Motor neuron (in vitro differentiated cells): ENCODE measurements at places on chromosomes 2 and 18.

GRCh38 chr18:61860302-61860701, 32.5 kb downstream of the RNF152 start:
- ATAC-seq = no peak

DNA sequence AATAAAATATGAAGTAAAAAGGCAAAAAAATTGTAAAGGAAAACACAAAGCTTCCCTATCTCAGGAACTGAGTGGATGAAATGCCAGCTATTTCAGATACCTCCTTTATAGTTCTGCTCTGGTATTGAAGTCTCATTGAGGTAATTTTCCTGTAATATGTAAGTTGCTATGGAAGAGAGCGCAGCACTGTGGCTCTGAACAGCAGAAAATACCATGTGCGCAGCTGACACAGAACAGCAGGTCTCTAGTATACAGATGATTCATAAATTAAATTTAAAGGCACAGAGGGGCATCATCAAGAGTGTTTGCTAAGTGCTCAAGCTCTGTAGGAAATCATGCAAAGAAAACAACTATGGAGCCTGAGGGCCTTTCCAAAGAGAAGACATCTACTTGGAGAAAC, 315.3 kb upstream of the CDH7 start:
- peak; percentile 32 for ATAC-seq

- no peak for ATAC-seq
Observed at GRCh38 chr2:105127289-105127915, 89.5 kb downstream of the MRPS9 start.

DNA sequence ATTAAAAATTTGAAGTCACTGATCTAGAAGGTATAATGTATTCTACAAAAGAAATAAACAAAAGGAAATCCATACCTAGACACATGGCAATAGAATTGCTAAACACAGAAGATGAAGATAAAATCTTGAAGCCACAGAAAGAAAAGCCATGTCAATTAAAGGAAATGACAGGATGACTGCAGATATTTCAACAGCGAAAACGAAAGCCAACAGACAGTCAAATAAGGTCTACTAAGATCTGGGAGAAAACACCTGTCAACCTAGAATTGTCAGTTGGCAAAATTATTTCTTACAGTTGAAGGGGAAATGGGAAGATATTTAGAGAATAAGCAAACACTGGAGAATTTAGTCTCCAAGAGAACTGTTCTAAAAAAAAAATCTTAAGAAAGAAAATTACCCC, 39.2 kb downstream of the NETO1 start:
- no peak for ATAC-seq

DNA sequence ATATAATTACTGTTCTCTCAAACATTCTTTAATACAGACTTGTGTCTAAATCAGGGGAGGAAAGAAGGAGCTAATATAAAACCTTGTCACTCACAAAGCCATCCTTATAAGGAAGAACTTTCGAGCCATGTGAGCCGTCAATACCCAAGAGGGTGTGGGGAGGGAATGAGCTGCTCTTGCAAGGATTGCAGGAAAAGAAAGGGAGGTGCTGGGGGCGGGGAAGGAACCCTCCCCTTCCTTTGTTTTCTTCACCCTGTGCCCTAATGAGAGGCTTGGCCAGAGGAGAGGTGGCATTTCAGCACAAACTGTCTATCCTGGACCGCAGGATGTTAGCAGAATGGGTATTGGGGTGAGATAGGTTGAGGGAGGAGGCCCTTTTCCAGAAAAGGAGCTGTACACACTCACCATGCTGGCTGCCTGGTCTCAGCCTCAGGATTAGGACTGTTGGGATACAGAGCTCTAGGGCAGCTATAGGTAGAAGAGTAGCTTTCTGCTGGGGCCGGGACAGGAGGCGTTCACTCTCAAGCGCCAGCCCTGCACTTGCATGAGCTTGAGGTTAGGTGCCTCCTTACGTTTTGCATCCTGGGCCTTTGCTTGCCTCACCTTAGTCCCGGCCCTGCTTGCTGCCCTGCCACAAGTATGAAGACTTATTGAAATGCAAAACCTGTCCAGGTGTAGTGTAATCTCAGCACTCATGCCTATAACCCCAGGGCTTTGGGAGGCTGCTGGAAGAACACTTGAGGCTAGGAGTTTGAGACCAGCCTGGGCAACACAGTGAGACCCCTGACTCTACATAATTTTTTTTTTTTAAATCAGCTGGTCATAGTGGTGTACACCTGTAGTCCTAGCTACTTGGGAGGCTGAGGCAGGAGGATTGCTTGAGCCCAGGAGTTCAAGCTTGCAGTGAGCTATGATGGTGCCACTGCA, 190.5 kb downstream of the LOXHD1 start:
- ATAC-seq = peak; percentile 91

DNA sequence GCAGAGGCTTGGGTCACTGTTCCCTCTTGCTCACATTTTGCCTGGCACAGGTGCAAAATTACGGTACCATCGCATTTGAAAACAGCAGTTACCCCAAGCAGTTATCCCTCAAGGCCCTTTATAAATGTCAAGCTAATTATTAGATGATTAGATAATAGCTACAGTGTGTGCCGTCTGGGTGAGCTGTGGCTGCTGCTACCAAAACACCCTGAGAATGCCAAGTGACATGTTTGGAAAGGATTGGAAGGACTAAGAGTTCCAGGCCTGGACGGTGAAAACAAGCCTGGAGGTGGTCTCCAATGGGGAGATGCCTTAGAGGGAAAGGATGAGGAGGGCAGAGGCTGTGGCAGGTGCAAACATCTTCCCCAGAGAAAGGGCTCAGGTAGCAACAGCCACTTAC, 120.6 kb downstream of the CAPN13 start:
- no peak for ATAC-seq

DNA sequence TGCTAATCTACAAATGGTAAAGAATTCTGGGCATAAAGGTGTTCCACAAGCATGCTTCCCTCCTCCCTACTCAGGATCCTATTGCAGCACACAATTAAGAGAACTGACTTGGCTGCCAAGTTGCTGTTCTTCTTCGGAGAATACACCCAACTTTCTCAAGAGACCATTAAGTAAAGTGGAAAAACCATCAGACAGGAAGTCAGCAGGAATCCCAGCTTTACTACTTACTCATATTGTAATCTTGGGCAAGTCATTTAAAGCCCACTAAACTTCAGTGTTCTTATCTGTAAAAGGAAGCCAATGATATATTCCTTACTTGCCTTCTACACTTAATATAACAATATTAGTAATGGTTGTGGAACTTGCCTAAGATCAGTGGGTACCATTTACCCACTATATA, 37.8 kb downstream of the PSTPIP2 start:
- ATAC-seq = no peak

DNA sequence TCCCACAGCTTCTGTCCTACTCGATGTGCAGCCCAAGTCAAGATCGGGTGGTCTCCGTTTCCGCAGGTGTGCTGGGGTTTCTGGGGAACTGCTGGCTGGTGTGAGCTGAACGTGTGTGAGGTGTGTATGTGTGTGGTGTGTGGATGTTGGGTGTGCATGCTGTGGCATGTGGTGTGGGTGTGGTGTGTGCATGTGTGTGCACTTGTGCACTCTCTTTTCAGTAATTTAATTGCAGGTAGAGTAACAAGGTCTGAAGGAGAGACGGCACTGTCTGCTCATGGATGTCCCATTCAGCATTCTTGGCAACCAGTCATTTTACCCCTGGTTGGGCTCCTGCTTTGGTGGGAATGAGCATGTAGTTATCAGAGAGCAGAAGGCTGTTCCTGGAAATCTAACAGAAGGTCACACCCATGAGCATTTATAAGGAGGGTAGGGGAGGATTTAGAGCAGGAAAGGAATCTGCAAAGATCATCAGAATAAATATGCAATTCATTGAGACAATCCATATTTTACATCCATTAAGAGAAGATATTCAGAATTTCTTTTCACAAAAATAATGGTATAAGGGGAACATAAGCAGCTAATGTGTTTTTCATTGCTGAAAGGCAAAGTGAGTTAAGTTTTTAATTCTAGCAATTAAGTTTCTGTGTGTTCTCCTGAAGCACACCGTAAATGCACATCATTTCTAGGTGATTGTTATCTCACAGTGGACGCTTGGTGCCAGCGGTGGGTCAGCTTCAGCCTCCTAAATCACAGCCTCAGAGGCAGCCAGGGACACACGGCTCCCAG, 60.7 kb downstream of the ADI1 start:
- peak; percentile 90 for ATAC-seq

DNA sequence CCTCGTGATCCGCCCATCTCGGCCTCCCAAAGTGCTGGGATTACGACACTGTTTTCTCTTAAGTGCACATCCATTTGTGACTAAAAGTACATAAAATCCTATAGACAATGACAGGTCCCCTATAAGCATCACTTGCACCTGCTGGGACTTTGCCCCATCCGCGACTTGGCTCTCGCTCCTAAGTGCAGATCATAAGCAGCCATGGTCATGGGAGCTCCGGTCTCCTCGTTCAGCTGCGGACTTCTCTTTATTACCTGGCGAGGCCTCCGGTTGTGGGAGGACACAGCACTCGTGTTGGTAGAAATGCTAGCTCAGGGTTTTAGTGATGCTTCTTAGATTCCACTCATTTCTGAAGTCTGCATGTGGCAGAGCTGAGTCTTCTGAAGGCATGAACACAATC, 92.7 kb upstream of the ST6GAL2 start:
- ATAC-seq = no peak
